T-cell (primary cell): ENCODE measurements at places on chromosomes 6 and 20. TPM values are rescaled to one million over a fixed set of nuclear protein-coding genes. Genes with fewer than 3 reads are reported as not detected.

GRCh38 chr20:33811776-33812151 lies 616 bp downstream of the CHMP4B start:
- H3K27me3 ChIP-seq: no peaks in the 10 kb centered on the region
- H3K4me1 ChIP-seq: peaks cover 37% of the 10 kb centered on the region
- peak overlapping the region; percentile 54 for H3K27ac ChIP-seq
- no peaks in the 10 kb centered on the region for H3K36me3 ChIP-seq
- peak overlapping the region; percentile 97 for H3K4me3 ChIP-seq

- no peak for DNase-seq
- H3K4me1 ChIP-seq: no peaks in the 10 kb centered on the region
- H3K36me3 ChIP-seq: no peaks in the 10 kb centered on the region
Observed at GRCh38 chr6:115221198-115221597, 839.5 kb downstream of the FRK start.

GRCh38 chr6:113364766-113365165 lies 492.4 kb upstream of the MARCKS start:
- no peak overlapping the region for H3K4me3 ChIP-seq
- H3K27ac ChIP-seq: no peak overlapping the region
- no peaks in the 10 kb centered on the region for H3K4me1 ChIP-seq
- no peaks in the 10 kb centered on the region for H3K36me3 ChIP-seq

DNA sequence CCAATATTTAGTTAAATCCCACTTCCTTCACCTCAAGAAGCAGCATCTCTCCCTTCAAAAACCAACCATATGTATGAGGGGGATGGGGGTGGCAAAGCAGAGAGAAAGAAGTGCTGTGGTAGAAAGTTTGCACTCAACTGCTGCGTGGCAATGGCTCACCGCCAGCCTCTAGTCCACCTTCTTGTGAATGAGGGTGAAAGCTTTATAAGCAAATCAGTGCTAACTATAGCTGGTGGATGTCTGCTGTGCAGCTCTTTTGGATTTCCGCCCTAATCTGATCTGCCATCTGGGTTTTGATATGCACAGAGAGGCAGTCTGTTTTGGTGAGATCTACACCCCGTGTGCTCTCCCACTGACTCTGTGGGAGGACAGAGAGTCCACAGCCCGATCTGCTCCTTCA lies 281.2 kb upstream of the SUPT3H start:
- H3K4me1 ChIP-seq: peaks cover 8% of the 10 kb centered on the region
- no peak overlapping the region for H3K27ac ChIP-seq
- no peaks in the 10 kb centered on the region for H3K36me3 ChIP-seq
- no peak overlapping the region for H3K4me3 ChIP-seq

- peak overlapping the region; percentile 41 for H3K27ac ChIP-seq
- H3K36me3 ChIP-seq: no peaks in the 10 kb centered on the region
- DNase-seq: peak; percentile 27
- no peaks in the 10 kb centered on the region for H3K27me3 ChIP-seq
- H3K4me1 ChIP-seq: peaks cover 27% of the 10 kb centered on the region
Observed at GRCh38 chr6:26554697-26555504, 16.7 kb downstream of the HMGN4 start.

DNA sequence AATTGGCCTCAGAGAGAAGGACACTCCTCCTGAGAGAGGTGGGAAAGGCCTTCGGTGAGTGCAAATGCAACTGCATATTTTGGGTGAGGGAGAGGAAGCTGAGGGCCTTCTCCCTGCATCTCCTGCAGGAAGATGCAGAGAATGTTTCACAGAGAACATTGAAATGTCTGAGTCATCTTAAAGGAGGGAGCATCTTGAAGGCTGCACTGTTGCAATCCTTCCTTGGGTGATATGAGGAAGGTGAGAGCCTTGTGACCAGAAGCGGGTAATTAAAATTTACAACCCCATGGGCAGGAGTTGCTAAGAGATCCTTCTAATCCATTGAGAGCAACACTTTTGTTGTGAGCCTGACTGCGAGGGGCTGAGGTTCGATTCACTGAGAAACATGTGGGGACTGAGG lies 375.7 kb upstream of the MARCKS start:
- H3K36me3 ChIP-seq: no peaks in the 10 kb centered on the region
- no peaks in the 10 kb centered on the region for H3K4me1 ChIP-seq
- no peak overlapping the region for H3K27ac ChIP-seq
- no peaks in the 10 kb centered on the region for H3K27me3 ChIP-seq

DNA sequence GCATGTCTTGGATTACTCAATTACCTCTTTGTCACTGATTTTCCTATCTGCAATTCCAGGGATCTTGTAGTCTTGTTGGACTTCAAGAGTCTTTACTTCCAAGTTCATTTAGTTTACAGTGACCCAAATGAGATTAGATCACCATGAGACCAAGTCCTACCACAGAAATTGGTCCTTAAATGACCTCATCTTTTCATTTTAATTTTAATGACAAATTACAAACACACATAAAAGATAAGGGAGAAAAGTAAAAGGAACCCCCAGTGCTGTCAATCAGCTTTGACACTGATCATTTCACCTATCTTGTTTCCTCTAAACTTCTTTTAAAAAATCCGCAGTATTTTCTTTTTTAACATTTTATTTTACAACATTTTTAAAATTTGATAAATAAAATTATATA lies 54.9 kb upstream of the FYN start:
- H3K27ac ChIP-seq: no peak overlapping the region
- H3K4me3 ChIP-seq: no peak overlapping the region
- DNase-seq: no peak
- H3K27me3 ChIP-seq: no peaks in the 10 kb centered on the region
- no peaks in the 10 kb centered on the region for H3K36me3 ChIP-seq

GRCh38 chr20:14288341-14289330 lies 48.8 kb downstream of the FLRT3 start:
- H3K4me3 ChIP-seq: no peak overlapping the region
- H3K4me1 ChIP-seq: no peaks in the 10 kb centered on the region
- no peaks in the 10 kb centered on the region for H3K36me3 ChIP-seq
- no peak overlapping the region for H3K27ac ChIP-seq

DNA sequence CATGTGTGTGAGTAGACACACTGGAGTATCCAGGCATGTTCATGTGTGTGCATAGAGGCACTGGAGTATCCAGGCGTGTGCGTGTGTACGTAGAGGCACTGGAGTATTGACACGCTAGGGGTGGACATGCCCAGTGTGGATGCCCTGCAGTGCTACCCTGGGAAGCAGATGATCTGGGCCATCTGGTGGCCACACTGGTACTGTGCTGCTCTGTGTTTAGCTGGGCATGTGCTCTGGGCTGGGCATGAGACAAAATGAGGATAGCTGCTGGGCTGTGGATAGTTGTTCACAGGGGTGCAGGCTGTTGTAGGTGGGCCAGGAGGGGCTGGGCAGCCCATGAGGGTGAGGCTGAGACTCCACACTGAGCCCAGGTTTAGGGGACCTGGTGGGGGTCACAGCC lies 24.0 kb upstream of the NPBWR2 start:
- H3K27me3 ChIP-seq: peaks cover 20% of the 10 kb centered on the region
- no peak overlapping the region for H3K27ac ChIP-seq
- H3K36me3 ChIP-seq: no peaks in the 10 kb centered on the region

DNA sequence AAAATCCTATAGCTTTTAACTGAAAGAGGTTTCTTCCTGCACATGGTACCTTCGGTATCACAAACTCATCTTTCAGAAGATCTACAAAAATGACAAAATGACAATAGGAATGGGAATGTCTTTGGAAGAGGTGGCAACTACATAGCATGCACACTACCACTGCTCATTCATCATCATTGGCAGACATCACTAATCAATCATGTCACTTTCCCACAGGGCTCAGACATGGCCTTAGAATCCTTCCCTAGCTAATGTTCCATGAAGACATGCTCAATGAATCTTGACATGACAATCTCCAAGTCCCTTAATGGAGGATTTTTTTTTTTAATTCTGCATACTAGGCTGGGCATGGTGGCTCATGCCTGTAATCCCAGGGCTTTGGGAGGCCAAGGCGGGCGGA lies 3.2 kb upstream of the PGC start:
- no peak overlapping the region for H3K27ac ChIP-seq
- H3K36me3 ChIP-seq: no peaks in the 10 kb centered on the region
- no peaks in the 10 kb centered on the region for H3K4me1 ChIP-seq

DNA sequence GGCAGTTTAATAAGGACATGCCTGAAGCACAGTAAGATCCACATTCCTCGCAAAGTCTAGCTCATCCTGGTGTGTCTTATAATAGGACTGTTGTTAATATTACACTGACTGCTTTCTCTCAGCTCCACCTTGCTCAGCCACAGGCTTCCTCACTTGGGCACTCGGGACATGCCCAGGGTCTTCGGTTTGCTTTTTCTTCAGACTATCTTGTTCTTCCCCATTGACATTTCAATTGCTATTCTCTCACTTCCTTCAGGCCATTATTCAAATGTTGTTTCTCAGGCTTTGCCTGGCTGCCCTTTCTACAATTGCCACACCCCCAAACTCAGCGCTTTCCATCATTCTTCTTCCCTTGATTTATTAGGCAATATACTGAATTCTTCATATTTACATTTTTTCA lies 274.8 kb upstream of the RGS17 start:
- no peak overlapping the region for H3K27ac ChIP-seq
- no peak overlapping the region for H3K4me3 ChIP-seq
- H3K36me3 ChIP-seq: no peaks in the 10 kb centered on the region
- no peaks in the 10 kb centered on the region for H3K4me1 ChIP-seq

- H3K36me3 ChIP-seq: no peaks in the 10 kb centered on the region
- H3K4me3 ChIP-seq: no peak overlapping the region
- H3K27me3 ChIP-seq: no peaks in the 10 kb centered on the region
- no peak overlapping the region for H3K27ac ChIP-seq
Observed at GRCh38 chr6:27889275-27889627, 22.9 kb downstream of the OR2B2 start.

DNA sequence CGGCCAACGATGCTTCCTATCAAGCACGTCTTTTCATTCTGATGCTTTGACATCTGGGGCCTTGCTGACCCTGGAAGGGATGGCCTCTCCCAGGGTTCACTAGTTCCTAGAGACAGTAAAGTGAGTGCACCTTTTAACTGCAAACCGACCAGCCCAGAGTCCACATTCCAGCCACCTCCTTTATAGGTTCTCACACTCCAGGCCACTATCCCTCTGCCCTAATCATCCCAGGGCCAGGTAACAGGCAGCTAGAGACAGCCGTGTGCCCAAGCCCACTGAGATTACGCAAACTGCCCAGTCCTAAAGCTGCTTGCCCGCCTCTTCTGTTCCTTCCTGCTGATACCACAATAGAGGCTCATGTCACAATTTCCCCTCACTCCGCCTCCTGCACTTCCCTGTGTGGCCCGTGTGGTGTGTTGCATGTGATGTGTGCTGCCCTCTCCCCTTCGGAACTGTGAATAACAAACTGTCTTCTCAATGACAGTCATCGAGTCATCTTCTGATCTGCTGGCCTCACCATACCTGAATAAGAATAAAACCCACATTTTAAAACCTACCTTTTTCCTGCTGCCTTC lies 123.7 kb upstream of the EXOC2 start:
- H3K27ac ChIP-seq: no peak overlapping the region
- no peak overlapping the region for H3K4me3 ChIP-seq
- no peaks in the 10 kb centered on the region for H3K4me1 ChIP-seq
- H3K36me3 ChIP-seq: no peaks in the 10 kb centered on the region
- H3K27me3 ChIP-seq: peaks cover 2% of the 10 kb centered on the region
- DNase-seq: no peak

GRCh38 chr20:1422753-1423152 lies 29.9 kb upstream of the FKBP1A start:
- H3K4me1 ChIP-seq: no peaks in the 10 kb centered on the region
- H3K27me3 ChIP-seq: no peaks in the 10 kb centered on the region
- H3K36me3 ChIP-seq: no peaks in the 10 kb centered on the region

DNA sequence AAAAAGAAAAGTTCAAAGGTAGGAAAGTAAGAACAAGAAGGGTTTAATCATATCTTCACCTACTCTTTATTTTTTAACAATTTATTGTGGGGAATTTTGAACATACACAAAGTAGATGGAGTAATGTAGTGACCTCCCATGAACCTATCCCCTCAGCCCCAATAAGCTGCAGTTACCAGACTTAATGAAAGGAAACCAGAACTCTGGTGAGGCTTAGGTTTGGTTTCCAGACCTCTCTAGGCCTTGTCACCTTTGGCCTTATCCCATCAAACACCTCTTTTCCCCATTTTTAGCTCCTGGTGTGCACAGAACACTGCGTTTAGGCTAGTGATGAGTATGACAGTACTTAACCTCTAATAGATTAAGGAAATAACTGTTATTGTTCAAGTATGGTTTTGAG lies 42.0 kb downstream of the CBFA2T2 start:
- no peak for DNase-seq
- H3K4me3 ChIP-seq: no peak overlapping the region
- H3K27me3 ChIP-seq: no peaks in the 10 kb centered on the region
- H3K36me3 ChIP-seq: no peaks in the 10 kb centered on the region
- peaks cover 2% of the 10 kb centered on the region for H3K4me1 ChIP-seq
- H3K27ac ChIP-seq: no peak overlapping the region

GRCh38 chr6:37889486-37889885 lies 70.0 kb downstream of the ZFAND3 start:
- H3K27me3 ChIP-seq: no peaks in the 10 kb centered on the region
- H3K4me3 ChIP-seq: no peak overlapping the region
- H3K4me1 ChIP-seq: no peaks in the 10 kb centered on the region
- H3K36me3 ChIP-seq: no peaks in the 10 kb centered on the region

GRCh38 chr20:50108556-50109235 lies 4.3 kb downstream of the UBE2V1 start:
- peak overlapping the region; percentile 26 for H3K27ac ChIP-seq
- H3K36me3 ChIP-seq: peaks cover 4% of the 10 kb centered on the region
- no peaks in the 10 kb centered on the region for H3K27me3 ChIP-seq
- H3K4me3 ChIP-seq: no peak overlapping the region

DNA sequence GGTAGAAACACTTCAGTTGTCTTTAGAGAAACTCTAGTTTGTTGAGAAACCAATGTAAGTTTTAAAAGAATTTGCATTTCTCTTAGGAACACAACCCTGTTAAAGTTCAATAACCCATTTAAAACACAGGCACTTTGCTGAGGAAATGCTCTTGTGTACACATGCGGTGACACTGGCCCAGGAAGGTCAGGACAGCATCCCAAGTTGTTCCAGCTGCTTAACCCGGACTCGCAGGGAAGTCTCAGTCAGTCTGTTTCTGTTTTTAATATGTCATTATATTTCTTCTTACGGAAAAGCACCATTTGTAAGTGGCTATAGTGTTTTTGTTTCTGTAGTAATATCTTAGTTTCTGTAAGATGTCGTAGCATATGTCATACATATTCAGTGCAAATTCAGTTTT lies 36.9 kb downstream of the RIN2 start:
- peaks cover 3% of the 10 kb centered on the region for H3K27me3 ChIP-seq
- no peaks in the 10 kb centered on the region for H3K4me1 ChIP-seq
- DNase-seq: no peak

- peaks cover 20% of the 10 kb centered on the region for H3K36me3 ChIP-seq
- no peak for DNase-seq
- H3K27ac ChIP-seq: no peak overlapping the region
- H3K4me3 ChIP-seq: no peak overlapping the region
- H3K4me1 ChIP-seq: peaks cover 10% of the 10 kb centered on the region
- H3K27me3 ChIP-seq: no peaks in the 10 kb centered on the region
Observed at GRCh38 chr20:34367155-34367554, 4.1 kb downstream of the ITCH start.

- no peaks in the 10 kb centered on the region for H3K4me1 ChIP-seq
- H3K27ac ChIP-seq: no peak overlapping the region
- H3K36me3 ChIP-seq: no peaks in the 10 kb centered on the region
- H3K4me3 ChIP-seq: no peak overlapping the region
Observed at GRCh38 chr20:16124491-16124890, 448.8 kb downstream of the KIF16B start.

The ENPP5 gene
- total RNA-seq: 0.95 TPM

The HLA-DQB2 gene
- total RNA-seq: 3.1 TPM

The TPD52L2 gene
- 39.3 TPM for total RNA-seq

The TRIM15 gene
- total RNA-seq: not detected

The BPIFB1 gene
- total RNA-seq: not detected

The GRM1 gene
- total RNA-seq: not detected

The RGS17 gene
- total RNA-seq: not detected

The ITPR3 gene
- total RNA-seq: 62.4 TPM

The MCCD1 gene
- total RNA-seq: not detected

The RNF217 gene
- total RNA-seq: 0.35 TPM

The VSX1 gene
- not detected for total RNA-seq

The GPR6 gene
- not detected for total RNA-seq

The CST4 gene
- not detected for total RNA-seq
